Tibial artery (tissue), 4 donors: ENCODE measurements at places on chromosomes 1 and 21.

GRCh38 chr1:68168545-68169171 lies 63.7 kb downstream of the WLS start:
- DNase-seq: no peak

- no peak for DNase-seq
Measured at GRCh38 chr1:232886271-232886670, 64.1 kb upstream of the NTPCR start.

GRCh38 chr1:6447818-6448748 lies 17.9 kb downstream of the TNFRSF25 start:
- no peak for DNase-seq

- no peak for DNase-seq
Measured at GRCh38 chr1:145942405-145942804, 15.1 kb upstream of the RBM8A start.

DNA sequence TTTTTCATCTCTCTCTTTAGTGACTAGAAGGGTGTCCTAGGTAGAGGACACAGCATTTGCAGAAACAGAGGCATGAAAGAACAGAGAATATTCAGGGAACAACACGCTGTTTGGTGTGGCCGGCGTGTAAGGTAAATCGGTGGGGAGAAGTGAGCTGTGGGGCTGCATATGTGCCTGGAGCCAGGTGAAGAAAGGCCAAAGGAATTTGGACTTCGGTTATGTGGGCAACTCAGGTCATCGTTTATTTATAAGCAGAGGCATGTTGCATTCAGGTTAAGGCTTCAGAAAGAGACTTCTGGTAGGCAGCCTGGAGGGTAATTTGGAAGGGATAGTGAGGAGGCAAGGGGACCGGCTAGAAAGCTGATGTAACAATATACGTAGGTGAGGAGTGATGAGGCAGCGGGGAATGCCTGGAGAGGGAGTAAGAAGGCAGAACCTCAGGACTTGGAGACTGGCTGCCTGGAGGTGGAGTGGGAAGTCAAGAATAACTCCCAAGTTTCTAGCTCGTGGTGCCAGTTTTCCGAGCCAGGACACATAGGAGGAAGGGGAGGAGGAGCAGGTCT lies 64.1 kb upstream of the ACOT11 start:
- DNase-seq: no peak

DNA sequence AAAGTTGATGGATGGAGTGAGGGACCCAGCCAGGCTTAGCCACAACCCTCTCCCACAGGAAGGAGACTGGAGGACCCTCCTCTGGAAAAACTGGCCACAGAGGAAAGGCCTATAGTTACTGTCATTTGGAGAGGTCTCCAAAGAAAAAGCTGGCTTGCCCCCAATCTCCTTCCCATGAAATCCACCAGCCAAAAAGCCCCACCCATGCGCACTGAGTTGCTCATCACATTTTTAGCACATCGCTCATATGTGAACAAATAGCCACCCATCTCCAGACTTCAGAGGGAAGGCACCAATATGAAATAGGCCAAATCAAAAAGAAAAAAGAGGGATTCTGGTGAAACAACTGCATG lies 36.9 kb upstream of the QSOX1 start:
- DNase-seq: no peak

DNA sequence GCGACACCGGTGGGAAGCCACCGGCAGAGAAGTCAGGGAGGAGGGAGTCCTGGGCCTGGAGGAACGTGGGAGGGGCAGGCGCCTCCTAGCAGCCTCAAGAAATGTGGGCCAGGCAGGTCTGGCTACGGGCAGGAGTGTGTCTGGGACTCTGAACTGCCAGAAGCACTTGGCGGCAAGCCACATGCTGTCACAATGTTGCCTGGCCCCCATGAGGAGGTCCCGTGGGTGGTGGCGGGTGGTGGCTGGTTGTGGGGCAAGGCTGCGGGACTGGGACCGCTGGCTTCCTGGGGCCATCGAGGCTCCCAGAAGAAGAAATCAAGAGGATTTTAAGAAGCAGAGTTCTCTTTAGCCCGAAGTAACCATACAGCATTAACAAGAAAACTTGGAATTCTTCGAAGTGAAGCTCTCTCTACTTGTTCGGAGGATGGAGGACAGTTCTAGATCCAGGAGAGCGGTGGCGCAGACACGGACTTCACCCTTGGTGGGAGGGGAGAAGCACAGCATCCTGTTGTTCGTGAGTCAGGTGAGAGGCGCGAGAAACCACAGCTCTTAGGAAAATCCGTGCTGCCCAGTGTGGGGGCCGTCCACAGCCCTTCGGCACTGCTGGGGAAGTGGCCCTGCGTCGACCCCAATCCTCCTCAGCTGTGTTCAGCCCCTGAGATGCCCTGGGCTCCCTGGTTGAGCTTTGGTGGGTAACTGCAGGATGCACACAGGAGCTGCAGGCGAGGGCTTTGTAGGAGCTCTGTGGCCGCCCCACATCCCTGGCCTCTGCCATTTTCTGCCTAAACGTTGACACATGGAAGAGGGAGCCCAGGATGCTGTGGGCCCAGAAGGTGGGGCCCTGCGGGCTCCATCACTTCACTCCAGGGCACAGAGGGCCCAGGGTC lies 12.4 kb downstream of the SKI start:
- peak; percentile 95 for DNase-seq

DNA sequence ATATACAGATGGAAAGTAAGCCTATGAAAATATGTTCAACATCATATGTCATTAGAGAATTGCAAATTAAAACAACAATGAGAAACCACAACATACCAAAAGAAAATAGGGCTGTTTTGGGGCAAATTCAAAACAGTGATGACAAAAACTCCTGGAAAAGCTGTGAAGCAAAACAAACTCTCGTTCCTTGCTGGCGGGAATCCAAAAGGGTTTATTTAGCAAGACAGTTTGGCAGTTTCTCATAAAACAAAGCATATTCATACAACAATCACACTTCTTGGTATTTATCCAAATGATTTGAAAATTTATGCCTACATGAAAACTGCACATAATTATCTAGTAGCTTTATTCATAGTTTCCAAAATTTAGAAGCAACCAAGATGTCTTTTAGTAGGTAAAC lies 44.4 kb downstream of the COL11A1 start:
- DNase-seq: no peak

DNA sequence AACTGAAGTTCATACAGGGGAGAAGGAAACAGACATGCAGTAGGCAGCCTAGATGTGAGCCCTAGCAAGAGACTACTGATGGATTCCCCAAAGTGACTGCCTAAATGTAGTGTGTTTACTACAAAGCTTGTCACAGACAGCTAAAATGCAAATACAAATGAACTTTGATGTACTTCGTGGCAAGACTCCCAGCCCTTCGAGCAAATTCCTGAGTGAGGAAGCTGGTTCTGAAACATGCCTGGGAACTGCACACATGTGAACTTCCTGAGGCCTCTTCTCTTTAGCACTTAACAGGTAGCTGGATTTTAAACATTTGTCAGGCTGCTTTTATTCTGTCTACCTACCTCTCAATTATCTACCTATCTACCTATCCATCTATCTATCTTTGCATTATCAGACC lies 6.7 kb upstream of the IRF2BP2 start:
- no peak for DNase-seq

GRCh38 chr1:109803901-109804331 lies 40.2 kb upstream of the EPS8L3 start:
- DNase-seq: peak; percentile 64

DNA sequence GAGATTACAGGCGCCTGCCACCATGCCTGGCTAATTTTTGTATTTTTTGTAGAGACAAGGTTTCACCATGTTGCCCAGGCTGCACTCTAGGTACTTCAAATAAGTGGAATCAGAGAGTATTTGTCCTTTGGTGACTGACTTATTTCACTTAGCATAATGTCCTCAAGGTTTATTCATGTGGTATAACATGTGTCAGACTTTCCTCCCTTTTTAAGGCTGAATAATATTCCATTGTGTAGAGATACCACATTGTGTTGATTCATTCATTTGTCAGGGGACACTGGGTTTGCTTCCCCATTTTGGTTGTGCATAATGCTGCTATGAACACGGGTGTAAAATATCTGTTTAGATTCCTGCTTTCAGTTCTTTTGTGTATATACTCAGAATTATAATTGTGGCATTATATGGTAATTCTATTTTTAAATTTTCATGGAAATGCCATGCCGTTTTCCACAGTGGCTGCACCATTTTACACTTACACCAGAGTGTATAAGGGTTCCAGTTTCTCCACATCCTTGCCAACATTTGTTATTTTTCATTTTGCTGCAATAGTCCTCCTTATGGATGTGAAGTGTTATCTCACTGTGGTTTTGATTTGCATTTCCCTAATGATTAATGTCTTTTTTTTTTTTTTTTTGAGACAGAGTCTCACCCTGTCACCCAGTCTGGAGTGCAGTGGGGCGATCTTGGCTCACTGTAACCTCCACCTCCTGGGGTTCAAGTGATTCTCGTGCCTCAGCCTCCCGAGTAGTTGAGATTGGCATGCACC lies 35.1 kb downstream of the IL6R start:
- no peak for DNase-seq
